ENCODE measurements at places on chromosomes 3 and 15. TPM values are rescaled to one million over a fixed set of nuclear protein-coding genes. Genes with fewer than 3 reads are reported as not detected.

The CCR2 gene
- 3.3 TPM for total RNA-seq

The ZBTB47 gene
- 58.2 TPM for total RNA-seq

The MAP6D1 gene
- total RNA-seq = 0.48 TPM

The LINGO1 gene
- total RNA-seq = 1.6 TPM

The GRIP2 gene
- total RNA-seq = 0.71 TPM

The SHF gene
- total RNA-seq = 3.8 TPM

The PLSCR4 gene
- 60.7 TPM for total RNA-seq

The NSMCE3 gene
- total RNA-seq = 6.5 TPM

The NOX5 gene
- 0.19 TPM for total RNA-seq

The NRG4 gene
- not detected for total RNA-seq

The FANCD2OS gene
- total RNA-seq = not detected

The CPLX3 gene
- not detected for total RNA-seq

The DTWD1 gene
- 30.7 TPM for total RNA-seq

The GOLGA8J gene
- not detected for total RNA-seq

The GMNC gene
- not detected for total RNA-seq

The SLC35G2 gene
- total RNA-seq = 19.5 TPM

The ANKRD34C gene
- total RNA-seq = not detected

The SPINT1 gene
- 2.7 TPM for total RNA-seq

The SHC4 gene
- total RNA-seq = not detected

The DPPA2 gene
- total RNA-seq = not detected

The ATP13A5 gene
- total RNA-seq = not detected

The CYP1A2 gene
- total RNA-seq = not detected

The ITIH4 gene
- total RNA-seq = 4.3 TPM

The B3GNT5 gene
- 35.2 TPM for total RNA-seq

The ANKDD1A gene
- 19.3 TPM for total RNA-seq

The REC114 gene
- total RNA-seq = not detected

The SATB1 gene
- 16.5 TPM for total RNA-seq

The PAQR5 gene
- total RNA-seq = 0.74 TPM

The SLC28A1 gene
- total RNA-seq = 0.19 TPM

The ASTE1 gene
- total RNA-seq = 5.5 TPM

The EIF4G1 gene
- total RNA-seq = 361 TPM

The LRTM1 gene
- total RNA-seq = not detected

The SEMA7A gene
- 2.1 TPM for total RNA-seq

The ANKUB1 gene
- not detected for total RNA-seq

The CHDH gene
- total RNA-seq = 1.4 TPM

The ARGFX gene
- total RNA-seq = not detected

The CEMIP gene
- total RNA-seq = 5.9 TPM

The C15orf39 gene
- 31.7 TPM for total RNA-seq

The TRAT1 gene
- not detected for total RNA-seq

The MYL3 gene
- 2.6 TPM for total RNA-seq

The GHSR gene
- total RNA-seq = not detected

The RFT1 gene
- total RNA-seq = 19.1 TPM

The GOLGA8S gene
- 0.26 TPM for total RNA-seq

The ROPN1 gene
- total RNA-seq = not detected

The PP2D1 gene
- total RNA-seq = not detected

The ITIH1 gene
- not detected for total RNA-seq

The TRH gene
- total RNA-seq = not detected

The FAM81A gene
- 0.35 TPM for total RNA-seq
